Activated CD8-positive, alpha-beta memory T cell treated with anti-CD3 and anti-CD28 coated beads, Interleukin-2, amount 50 U/mL, for 4 hours (primary cell): ENCODE measurements at places on chromosomes 13 and 19.

GRCh38 chr13:94710881-94711560 lies 1.3 kb downstream of the SOX21 start:
- no peak for DNase-seq

GRCh38 chr13:55440465-55441085 lies 1700.1 kb upstream of the PRR20A start:
- no peak for DNase-seq

DNA sequence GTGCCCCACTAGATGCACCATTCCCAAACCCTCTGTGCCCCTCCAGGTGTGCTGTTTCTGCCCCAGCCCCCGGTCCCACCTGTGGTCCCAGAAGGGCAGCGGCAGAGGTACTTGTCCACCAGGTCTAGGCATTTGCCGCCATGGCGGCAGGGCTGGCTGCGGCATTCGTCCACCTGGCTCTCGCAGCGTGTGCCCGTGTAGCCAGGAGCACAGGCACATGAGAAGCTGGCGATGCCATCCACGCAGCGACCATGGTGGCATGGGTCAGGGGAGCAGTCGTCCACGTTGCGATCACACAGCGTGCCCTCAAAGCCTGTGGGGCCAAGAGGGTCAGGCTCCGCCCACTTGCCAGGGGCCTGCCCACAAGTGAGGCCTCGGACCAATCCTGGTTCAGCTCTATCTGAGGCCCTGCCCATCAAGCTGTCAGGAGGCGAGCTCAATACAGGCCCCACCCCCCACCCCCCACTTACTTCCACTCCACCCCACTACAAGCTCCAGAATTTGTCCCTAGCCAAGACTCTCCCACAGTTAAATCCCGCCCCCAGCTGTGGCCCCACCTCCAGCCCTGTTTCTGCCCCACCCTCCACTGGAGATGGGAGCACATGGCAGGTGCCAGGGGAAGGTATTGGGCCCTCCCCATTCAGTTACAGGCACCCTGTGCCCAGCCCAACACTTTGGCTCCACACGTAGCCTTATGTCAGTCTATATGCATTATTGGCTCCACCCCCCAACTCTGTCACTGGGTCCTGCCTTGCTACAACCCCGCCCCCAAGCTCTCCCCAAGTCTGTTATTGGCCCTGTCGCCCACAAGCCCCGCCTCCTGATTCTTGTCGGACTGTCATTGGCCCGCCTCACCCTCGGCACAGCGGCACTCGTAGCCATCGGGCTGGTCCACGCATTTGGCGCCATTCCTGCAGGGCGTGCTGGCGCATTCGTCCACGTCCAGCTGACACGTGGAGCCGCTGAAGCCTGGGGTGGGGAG lies 13.5 kb downstream of the NOTCH3 start:
- DNase-seq, result no peak

DNA sequence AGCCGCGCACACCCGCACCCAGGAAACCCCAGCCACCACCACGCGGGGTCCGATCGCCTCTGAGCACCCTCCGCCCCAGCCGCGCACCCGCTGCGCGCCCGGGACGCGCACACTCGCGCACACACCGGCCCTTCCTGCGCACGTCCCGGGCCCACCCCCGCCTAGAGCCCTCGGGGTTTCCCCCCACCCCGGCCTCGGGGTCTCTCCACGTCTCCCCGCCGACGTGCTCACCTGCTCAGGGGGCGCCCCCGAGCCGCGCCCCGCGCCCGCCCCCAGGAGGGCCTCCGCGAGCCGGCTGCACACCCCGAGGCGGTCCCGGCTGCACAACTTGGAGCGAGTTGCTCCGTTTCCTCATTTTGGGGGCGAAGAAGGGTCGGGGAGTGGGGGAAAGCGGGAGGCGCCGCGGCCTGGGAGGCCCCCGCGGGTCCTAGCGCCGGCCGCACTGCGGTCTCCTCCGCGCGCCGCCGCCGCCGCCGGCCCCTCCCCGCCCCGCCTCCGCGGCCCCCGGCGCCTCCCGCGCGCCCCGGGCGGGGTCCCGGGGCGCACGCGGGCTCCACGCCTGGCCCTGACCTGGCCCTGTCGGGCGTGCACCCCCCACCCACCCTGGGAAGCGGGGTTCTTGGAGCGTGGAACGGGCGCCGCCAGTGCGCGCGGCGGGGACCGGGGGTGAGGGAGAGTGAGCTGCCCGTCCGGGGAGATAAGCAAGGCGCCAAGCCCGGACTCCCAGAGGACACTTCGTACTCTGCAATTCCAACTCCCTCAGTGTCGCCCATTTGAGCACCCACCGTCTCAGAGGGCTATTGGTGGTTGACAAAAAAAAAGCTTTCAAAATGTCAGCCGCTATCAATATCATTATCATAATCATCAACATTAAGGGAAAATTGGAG lies at the start of gene MATK:
MATK (minus strand) TSS at position 444 of the 887 bp plus-strand sequence. CDS start 1,246 bp downstream, outside the sequence.
- DNase-seq, result peak; percentile 60

- no peak for DNase-seq
Observed at GRCh38 chr13:97975280-97975847, 21.9 kb downstream of the IPO5 start.

- no peak for DNase-seq
Observed at GRCh38 chr13:55160867-55161266, 1979.9 kb upstream of the PRR20A start.

DNA sequence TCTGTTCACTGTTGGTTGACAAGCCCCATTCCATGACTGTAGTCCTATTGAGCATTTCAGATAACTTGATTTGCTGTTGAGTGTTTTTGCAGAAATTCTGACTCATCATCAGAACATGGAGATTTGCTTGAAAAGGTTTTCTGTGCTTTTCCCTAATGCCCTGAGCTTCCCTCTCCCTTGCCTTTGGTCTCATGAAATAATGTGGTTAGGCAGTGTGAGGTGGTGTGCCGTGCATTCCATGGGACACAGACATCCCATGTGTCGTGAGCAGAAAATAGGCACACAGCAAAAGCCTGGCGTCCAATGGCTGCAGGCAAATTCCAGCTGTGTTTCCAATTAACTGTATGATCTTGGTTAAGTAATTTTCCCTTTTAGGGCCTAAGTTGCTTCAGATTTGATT lies 197.4 kb downstream of the DLEU7 start:
- no peak for DNase-seq

DNA sequence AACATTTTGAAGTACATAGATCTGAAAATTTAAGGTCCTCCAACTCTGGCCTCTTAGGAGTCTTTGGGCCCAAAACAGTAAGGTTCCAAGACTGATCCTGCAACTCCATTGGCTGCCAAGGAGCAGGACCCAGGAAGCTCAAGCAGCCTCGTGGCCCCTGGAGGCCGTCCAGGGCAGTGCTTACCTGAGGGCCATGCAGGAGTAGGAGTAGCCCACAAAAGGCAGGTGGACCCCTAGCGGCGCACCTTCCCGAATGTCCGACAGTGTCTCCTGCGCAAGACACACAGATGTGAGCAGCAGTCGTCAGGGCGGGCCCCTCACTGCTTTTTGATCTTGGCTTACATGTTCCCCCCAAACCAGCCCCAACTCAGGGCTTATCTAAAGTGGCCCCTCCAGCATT lies 5.7 kb upstream of the SIX5 start:
- DNase-seq, result no peak

DNA sequence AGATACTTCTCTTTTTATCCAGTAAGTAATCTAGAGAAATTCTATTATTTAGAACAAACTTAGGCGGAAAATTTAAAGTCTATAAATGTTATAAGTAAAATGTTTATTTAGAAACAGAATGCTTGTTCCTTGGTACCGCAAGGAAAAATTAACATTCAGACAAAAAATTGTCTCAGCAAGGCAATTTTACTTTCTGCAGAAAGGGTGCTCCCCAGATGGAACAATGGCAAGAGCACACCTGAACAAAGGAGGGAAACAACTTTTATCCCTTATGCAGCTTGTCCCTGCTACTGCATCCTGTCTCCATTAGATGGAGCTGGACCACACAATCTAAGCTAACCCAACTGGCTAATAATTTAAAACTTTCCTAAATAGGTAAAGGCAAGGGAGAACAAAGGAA lies 6.5 kb upstream of the ZNF708 start:
- DNase-seq, result no peak

- DNase-seq, result no peak
Observed at GRCh38 chr19:34573226-34573864, 91.8 kb downstream of the WTIP start.
